ENCODE measurements at places on chromosomes 13 and 19. TPM values are rescaled to one million over a fixed set of nuclear protein-coding genes. Genes with fewer than 3 reads are reported as not detected.
A peak's percentile ranks its signal among the peaks of the same experiment; 100 is the strongest.

- DNase-seq: no peak
Observed at GRCh38 chr19:53172889-53173288, 14.0 kb upstream of the ZNF347 start.

- DNase-seq: no peak
Observed at GRCh38 chr19:48695743-48696352, at the start of gene FUT2. FUT2 (plus strand) TSS chr19:48695971; CDS start chr19:48702957, 6,986 bp downstream.

- DNase-seq: no peak
Observed at GRCh38 chr13:22915442-22916082, 265.2 kb upstream of the SGCG start.

- DNase-seq: no peak
Observed at GRCh38 chr13:75633285-75633684, 2.8 kb upstream of the LMO7 start.

- no peak for DNase-seq
Observed at GRCh38 chr19:24098359-24098758, 11.4 kb downstream of the ZNF254 start.

DNA sequence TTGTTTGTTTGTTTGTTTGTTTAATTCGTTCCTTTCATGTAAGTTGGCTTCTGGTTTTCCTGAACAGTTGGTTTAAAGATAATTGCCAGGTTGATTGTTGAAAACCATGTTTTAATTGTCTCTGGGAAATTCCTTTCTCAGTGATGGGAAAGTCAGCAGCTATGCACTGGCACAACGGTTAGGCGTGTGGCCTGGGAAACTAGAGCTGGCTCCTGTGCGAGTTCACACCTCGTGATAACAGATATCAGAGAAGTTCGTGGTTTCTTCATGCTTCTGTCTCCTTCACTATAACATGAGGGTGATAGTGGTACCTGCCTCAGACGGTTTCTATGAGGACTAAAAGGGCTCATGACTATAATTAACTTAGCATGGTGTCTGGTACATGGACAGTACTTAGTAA, 153.5 kb downstream of the STK24 start:
- no peak for DNase-seq

GRCh38 chr13:110483386-110483968, 78.0 kb downstream of the RAB20 start:
- no peak for DNase-seq

DNA sequence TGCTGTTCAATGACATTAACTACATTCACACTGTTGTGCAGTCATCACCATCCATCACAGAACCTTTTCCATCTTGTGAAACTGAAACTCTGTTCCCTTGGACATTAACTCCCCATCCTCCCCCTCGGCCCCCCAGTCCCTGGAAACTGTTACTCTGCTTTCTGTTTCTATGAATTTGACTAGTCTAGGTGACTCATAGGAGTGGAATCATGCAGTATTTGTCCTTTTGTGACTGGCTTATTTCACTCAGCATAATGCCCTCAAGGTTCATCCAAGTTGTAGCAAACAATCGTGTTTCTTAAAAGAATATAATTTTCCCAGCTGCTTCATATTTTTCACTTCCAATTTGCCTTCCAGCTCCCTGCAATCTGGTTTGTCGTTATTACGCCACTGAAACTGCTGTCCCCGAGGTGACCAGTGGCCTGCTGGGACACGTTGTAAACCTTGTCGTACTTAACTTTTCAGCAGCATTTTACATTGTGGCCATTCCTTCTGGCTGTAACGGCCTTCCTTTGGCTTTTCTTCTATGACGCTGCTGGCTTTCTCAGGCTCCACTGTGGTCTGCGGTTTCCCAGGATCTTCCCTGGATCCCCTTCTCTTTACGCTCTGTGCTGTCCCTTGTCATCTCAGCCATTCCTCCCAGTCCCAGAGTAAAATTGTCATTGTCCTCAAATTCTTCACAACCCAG, 74.0 kb downstream of the DHRS12 start:
- peak; percentile 75 for DNase-seq

DNA sequence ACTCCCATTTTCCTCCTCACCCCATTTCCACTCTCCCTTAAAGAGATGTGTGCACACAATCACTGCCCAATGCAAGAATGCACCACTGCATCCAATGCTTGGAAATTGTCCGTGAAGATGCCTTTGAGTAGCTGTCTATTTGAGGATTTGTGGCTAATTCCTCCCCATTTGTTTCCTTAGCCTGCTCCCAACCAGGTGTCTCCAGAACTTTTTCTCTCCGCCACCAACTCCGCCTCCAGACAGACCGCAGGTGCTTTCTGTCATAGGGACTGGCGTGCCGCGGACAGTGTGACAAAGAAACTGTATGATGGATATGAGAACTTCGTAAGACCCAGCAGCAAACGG, 461 bp upstream of the TM9SF2 start:
- DNase-seq: no peak

DNA sequence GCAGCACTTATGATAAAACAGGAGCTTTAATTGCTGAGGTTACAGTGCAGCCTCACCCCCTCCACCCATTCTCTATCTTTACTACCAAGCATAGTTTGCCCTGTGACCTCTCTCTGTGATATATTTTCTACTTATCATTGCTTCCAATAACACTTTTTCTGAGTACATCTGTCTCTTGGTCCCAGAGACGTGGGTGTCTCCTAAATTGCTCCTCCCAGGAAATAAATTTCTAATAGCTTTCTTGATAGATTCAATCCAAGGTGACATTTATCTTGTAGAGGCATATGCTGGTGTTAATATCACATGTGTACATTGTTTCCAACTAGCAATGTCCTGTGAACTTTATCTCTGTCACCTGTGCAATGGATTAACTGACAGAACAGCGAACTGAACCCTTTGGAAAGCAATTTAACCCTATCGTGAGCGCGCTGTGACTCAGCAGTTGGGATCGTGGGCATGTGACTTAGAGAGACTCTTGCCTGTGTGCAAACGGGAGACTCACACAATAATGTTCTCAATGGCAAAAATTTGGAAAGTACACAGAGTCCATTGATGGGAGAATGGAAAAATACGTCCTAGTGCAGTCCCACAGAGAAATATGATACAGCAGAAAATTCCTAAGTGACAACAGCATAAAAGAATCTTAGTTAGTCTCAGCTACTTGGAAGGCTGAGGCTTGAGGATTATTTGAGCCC, 7.0 kb upstream of the MAP2K2 start:
- no peak for DNase-seq

DNA sequence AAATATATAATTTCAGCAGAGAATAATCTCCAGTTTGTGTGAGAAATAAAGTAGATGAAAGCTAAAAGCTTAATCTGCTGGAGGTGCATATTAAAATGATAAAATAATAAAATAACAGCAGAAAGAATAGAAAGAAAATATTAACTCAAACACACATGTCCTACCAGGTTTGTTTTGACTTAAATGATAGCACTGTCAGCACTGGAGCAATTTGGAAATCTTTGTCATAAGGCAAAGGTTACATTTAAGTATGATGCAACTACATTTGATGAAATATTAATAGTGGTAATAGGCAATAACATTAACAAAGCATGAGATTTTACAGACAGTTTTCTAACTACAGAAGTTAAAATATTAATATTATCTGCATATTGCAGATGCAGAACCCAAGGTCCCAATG, 2380.1 kb downstream of the PCDH9 start:
- no peak for DNase-seq

- no peak for DNase-seq
Observed at GRCh38 chr13:57638186-57638890, 6.8 kb downstream of the PCDH17 start.

DNA sequence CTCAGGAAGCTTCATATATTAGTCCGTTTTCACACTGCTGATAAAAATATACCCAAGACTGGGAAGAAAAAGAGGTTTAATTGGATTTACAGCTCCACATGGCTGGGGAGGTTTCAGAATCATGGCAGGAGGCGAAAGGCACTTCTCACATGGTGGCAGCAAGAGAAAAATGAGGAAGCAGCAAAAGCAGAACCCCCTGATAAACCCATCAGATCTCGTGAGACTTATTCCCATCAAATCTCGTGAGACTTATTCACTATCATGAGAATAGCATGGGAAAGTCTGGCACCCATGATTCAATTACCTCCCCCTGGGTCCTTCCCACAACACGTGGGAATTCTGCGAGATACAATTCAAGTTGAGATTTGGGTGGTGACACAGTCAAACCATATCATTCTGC, 23.1 kb downstream of the FLT3 start:
- no peak for DNase-seq

DNA sequence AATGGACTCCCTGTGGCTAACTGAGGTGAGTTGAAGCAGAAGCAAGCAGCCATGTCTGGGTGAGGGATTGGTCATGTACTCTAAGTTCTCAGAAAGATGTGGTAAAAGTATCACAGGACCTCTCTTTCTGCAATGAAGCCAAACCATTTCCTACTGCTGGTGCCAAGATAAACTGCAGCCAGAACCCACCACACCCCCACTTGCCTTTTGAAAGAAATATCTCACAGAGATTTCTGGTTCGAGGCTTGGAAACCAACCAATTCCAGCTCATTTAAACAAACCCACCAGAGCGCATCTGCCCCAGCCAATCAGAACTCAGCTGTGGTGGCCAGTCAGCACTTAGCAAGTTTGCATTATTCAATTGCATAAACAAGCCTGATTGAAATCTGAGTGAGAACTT, 204.5 kb upstream of the ATXN8OS start:
- no peak for DNase-seq

- peak; percentile 40 for DNase-seq
Observed at GRCh38 chr13:102779436-102780159, 6.0 kb upstream of the TEX30 start.

GRCh38 chr13:102233566-102234208, 168.2 kb downstream of the FGF14 start:
- no peak for DNase-seq

DNA sequence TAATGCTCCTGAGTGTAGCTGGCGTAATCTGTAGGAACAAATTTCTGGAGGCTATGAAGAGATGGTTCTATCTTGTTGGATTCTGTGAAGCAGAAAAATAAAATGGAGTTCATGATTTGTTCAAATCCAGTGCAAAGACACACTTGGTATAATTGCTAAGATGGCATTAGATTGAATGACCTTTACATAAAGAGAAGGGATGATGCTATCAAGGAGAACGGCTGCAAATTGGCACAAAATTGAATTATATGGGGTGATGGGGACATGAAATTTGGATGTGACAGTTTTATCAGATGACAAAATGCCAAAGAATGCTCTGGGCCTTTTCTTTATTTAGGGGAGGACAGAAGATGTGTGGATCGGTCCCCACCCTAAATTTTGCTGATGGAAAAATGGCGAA, 4.0 kb downstream of the METTL21C start:
- DNase-seq: no peak

- DNase-seq: peak; percentile 83
Observed at GRCh38 chr19:14536926-14537692, 7.7 kb downstream of the TECR start.

GRCh38 chr19:31071136-31071855, 277.9 kb downstream of the TSHZ3 start:
- DNase-seq: no peak

- DNase-seq: no peak
Observed at GRCh38 chr13:110869231-110869804, 45.6 kb downstream of the ANKRD10 start.

- no peak for DNase-seq
Observed at GRCh38 chr19:38730731-38731589, 13.3 kb downstream of the CAPN12 start.

- peak; percentile 100 for DNase-seq
Observed at GRCh38 chr19:3505598-3506383, at the start of gene FZR1. FZR1 (plus strand) TSS chr19:3506311; CDS start chr19:3522990, 16,679 bp downstream.

DNA sequence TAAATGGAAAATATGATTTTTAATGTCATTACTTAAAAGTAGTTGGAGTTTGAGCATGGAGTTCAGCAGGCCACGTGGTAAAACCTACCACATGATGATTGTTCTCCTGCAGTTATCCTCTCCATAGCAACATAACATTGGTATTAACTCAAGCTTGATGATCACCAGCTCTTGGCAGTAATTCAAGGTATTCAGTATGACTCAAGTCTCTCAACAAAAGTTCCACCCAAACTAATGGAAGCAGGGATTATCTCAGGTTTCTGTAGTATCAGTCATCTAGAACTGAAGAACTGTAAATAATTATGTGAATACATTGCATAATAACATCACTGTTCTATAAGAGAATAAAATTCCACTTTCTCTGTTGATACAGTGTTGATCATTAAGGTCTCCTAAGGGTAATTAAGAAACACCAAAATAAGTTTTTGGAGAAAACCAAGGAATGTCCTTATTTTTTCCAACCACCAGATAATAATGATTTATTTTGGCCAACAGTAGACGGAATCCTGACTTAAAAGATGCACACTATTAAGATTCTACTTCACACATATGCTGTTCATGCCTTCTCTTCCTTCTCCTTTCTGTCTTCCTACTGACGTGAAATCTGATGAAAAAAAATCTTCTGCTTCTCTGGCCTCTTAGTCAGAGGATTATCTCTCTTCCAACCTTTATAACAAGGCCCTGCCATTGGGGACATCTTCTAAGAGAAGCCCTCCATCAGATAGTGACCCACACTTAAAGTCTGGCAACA, 1092.3 kb downstream of the EFNB2 start:
- no peak for DNase-seq

DNA sequence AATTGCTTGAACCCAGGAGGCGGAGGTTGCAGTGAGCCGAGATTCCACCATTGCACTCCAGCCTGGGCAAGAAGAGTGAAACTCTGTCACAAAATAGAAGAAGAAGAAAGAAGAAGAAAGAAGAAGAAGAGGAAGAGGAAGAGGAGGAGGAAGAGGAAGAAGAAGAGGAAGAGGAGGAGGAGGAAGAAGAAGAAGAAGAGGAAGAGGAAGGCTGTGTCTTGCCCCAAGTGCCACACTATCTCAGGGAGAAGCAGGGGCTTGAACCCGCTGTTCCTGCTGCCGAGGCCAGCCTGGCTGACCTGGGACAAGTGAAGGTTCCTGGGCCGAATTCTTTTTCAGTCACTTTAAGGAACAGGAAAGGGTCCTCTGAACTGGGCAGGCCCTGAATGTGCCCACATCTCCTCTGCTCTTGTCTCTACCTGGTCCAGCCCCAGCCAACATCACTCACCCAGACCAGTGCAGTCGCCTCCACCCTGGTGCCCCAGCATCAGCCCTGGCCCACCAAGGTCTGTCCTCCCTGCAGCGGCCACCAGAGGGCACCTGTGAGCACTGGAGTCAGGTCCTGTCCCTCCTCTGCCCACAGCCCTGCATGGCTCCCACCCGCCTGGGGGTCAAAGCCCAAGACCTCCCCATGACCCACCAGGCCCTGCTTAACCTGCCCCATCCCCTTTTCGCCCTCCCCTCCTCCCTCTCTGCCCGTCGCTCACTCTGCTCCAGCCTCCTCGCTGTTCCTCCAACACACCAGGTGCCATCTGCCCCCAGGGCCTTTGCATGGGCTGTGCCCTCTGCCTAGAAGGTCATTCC, 20.0 kb downstream of the TICAM1 start:
- DNase-seq: peak; percentile 95

- no peak for DNase-seq
Observed at GRCh38 chr13:52847682-52848432, 583 bp downstream of the PCDH8 start.

The ZNF681 gene
- total RNA-seq: 9.1 TPM

The BABAM1 gene
- total RNA-seq: 109 TPM

The REXO1 gene
- 49.8 TPM for total RNA-seq

The TMIGD2 gene
- total RNA-seq: 16.1 TPM

The TBXA2R gene
- 0.72 TPM for total RNA-seq

The TUBB4A gene
- total RNA-seq: 4.8 TPM

The FAM124A gene
- 0.25 TPM for total RNA-seq

The FREM2 gene
- total RNA-seq: not detected

The IGFLR1 gene
- total RNA-seq: 71.4 TPM

The NKPD1 gene
- total RNA-seq: 0.09 TPM

The PNMA8B gene
- total RNA-seq: 0.07 TPM

The SIGLEC10 gene
- total RNA-seq: 0.65 TPM

The TGFB1 gene
- total RNA-seq: 99.0 TPM

The LRRC8E gene
- not detected for total RNA-seq

The ZNF534 gene
- total RNA-seq: 0.09 TPM

The ZNF560 gene
- 0.25 TPM for total RNA-seq

The TEX101 gene
- total RNA-seq: not detected

The SKA3 gene
- total RNA-seq: 53.7 TPM

The TRAPPC6A gene
- total RNA-seq: 25.1 TPM

All from activated CD4-positive, alpha-beta T cell treated with anti-CD3 and anti-CD28 coated beads for 36 hours (primary cell).